ENCODE measurements at places on chromosomes 12 and 14. TPM values are rescaled to one million over a fixed set of nuclear protein-coding genes. Genes with fewer than 3 reads are reported as not detected.

Gene TRAFD1
- 43.1 TPM for total RNA-seq

- H3K27me3 ChIP-seq: peaks cover 27% of the 10 kb centered on the region
- H3K4me3 ChIP-seq: peak overlapping the region; percentile 72
Observed at GRCh38 chr12:20369305-20370013, 1.1 kb downstream of the PDE3A start.

DNA sequence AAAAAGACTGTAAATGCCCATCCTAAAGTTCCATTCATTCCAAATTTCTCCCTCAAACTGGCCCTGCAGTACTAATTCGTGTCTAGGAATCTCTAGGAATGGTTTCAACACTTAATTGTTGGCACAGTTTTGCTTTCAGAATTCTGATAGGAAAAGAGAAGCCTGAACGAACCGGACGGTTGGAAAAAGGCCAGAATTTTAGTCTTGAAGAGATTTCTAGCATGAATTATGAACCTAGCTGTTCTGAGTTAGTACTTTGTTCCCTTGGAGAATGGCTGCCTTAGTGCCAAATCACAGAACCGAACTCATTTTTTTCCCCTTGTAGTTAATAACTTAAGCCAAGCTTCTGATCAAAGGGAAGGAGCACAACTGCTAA is 262.6 kb downstream of the ADAMTS20 start:
- no peak overlapping the region for H3K4me3 ChIP-seq
- peaks cover 2% of the 10 kb centered on the region for H3K4me1 ChIP-seq
- no peaks in the 10 kb centered on the region for H3K27me3 ChIP-seq
- peak; percentile 94 for DNase-seq

DNA sequence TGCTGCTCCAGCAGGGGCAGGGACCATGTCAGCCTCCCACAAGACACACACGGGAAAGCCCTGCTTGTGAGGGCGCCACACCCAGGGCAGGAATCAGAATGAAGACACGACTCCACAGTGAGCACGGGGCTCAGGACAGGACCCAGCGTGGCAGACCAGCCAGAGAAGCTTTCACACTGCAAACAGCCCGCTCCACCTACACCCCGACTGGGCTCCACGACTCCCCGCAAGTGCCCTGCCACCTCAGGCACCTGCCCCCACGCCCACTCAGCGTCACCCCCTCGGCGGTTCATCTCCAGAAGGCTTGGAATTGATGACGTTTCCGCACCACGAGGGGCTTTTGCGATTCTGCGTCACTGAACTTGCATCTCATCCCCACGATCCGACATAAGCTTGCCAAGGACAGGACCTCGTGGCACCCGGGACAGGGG is 91.1 kb downstream of the FBXL14 start:
- H3K4me1 ChIP-seq: peaks cover 16% of the 10 kb centered on the region
- no peak overlapping the region for H3K27ac ChIP-seq
- no peaks in the 10 kb centered on the region for H3K27me3 ChIP-seq
- H3K36me3 ChIP-seq: no peaks in the 10 kb centered on the region
- DNase-seq: no peak

Gene DENND5B
- 15.7 TPM for total RNA-seq

- H3K36me3 ChIP-seq: no peaks in the 10 kb centered on the region
- peaks cover 11% of the 10 kb centered on the region for H3K27me3 ChIP-seq
- peaks cover 18% of the 10 kb centered on the region for H3K4me1 ChIP-seq
- no peak overlapping the region for H3K27ac ChIP-seq
- H3K4me3 ChIP-seq: no peak overlapping the region
- no peak for DNase-seq
Observed at GRCh38 chr12:263574-263973, 938 bp upstream of the SLC6A13 start.

Gene SYNE3
- total RNA-seq: 30.5 TPM

Gene SDR9C7
- total RNA-seq: not detected

Gene ZBTB39
- total RNA-seq: 9.1 TPM

DNA sequence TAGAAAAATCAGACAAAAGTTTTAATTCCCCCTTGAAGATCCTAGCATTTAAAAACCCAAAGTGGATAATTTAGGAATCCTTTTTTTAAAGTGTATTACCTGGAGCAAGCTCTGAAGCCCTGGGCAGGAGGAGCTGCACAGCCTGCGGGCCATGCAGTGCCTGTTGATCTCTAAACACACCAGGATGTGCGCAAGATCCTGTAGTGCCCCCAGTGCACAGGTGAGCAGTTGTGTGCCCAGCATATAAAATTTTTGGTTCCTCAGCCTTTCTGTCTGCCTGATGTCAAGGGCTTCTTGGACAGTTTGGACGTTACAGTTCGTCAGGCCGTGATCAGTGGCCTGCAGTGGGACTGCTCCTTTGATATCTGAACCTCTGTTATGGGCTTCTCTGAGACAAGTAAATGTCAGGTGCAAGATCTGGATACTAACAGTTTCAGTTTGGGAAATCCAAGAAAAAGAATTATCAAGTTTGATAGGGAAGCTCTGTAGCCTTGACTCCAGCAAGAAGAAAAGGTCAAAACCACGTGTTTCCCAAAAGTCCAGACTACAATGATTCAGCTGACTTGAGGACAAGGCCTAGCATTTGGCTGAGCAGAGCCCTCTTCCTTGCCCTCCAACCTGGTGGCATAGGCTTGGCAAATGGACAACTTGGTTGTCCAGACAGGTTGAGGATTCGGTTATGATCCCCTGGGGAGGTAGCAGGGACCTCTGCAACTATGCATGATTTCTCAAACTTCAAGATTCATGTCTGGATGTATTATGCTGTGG is 1.0 kb downstream of the ATXN7L3B start:
- peak overlapping the region; percentile 78 for H3K4me3 ChIP-seq
- peak; percentile 21 for DNase-seq
- peaks cover 16% of the 10 kb centered on the region for H3K36me3 ChIP-seq
- no peaks in the 10 kb centered on the region for H3K27me3 ChIP-seq

DNA sequence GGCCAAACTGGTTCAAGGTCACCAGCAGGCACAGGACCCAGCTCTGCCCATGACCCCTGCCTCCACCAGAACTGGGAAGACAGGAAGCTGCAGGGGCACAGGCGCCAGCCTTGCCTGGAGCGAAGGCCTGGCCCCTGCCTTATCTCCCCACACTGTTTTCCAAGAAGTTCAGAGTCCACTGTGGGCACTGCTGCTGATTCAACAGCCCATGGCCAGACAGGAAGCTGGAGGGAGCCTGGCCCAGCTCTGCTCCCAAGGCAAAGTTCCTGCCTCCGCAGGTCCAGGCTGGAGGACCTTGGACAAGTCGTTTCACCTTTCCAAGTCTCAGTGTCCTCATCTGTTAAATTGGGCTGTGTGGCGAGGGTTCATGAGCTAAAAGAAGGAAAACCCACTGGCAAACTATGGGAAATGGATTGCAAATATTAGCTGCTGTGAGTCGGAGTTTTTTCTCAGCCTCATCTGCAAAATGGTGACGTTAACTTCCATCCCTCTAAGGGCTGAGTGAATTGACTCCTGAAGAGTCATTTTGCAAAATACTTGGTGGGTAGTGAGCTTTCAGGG is 1.2 kb downstream of the PHETA1 start:
- no peaks in the 10 kb centered on the region for H3K27me3 ChIP-seq
- DNase-seq: no peak
- H3K36me3 ChIP-seq: peaks cover 14% of the 10 kb centered on the region

- H3K36me3 ChIP-seq: peaks cover 19% of the 10 kb centered on the region
- H3K27me3 ChIP-seq: no peaks in the 10 kb centered on the region
Observed at GRCh38 chr12:98735821-98736220, 90.7 kb downstream of the APAF1 start.

DNA sequence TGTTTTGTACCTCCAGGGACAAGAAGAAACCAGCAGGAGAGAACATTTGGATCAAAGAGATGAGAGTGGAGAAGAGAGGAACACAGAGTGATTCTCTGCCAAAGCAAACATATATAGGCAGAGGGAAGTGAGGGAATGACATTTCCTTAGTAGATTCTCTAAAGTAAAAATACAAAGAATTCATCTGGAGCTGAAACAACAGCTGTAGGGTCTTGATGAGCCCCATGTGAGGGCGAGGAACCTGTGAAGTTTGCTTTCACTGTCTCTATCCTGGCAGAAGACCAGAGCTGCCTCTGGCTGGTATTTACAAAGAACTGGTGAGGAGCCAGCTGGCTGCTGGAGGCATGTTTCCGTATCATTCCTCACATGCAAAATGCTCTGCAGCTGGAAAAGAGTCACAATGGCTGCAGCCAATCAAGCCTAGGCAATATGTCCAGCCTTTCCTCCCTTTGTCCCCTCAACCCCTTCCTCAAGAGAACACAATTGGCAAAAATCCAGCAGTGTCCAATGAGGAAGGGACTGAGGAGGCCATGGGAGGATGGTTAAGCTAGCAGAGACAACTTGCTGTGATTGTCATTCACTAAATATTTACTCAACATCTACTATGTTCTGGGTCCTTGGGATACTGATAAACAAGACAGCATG is 122.5 kb downstream of the PHLDA1 start:
- H3K27ac ChIP-seq: peak overlapping the region; percentile 14
- DNase-seq: peak; percentile 97
- no peaks in the 10 kb centered on the region for H3K36me3 ChIP-seq
- H3K4me1 ChIP-seq: peaks cover 17% of the 10 kb centered on the region

Gene RAD9B
- total RNA-seq: 0.77 TPM

GRCh38 chr12:16163146-16163545 is 114.3 kb downstream of the SLC15A5 start:
- H3K36me3 ChIP-seq: no peaks in the 10 kb centered on the region
- no peak overlapping the region for H3K4me3 ChIP-seq
- H3K4me1 ChIP-seq: no peaks in the 10 kb centered on the region
- no peak for DNase-seq
- H3K27ac ChIP-seq: no peak overlapping the region

Gene CCDC175
- 0.94 TPM for total RNA-seq

Gene KRT72
- total RNA-seq: not detected

Gene FOXN4
- 0.25 TPM for total RNA-seq

Gene AKAP5
- total RNA-seq: 1.8 TPM

Gene RPS6KL1
- 13.0 TPM for total RNA-seq

Gene MYF6
- total RNA-seq: not detected

- peak; percentile 41 for DNase-seq
- H3K27me3 ChIP-seq: no peaks in the 10 kb centered on the region
- H3K4me1 ChIP-seq: peaks cover 48% of the 10 kb centered on the region
- H3K4me3 ChIP-seq: peak overlapping the region; percentile 63
- peak overlapping the region; percentile 100 for H3K27ac ChIP-seq
Observed at GRCh38 chr14:77025744-77026165, 2.8 kb downstream of the IRF2BPL start.

DNA sequence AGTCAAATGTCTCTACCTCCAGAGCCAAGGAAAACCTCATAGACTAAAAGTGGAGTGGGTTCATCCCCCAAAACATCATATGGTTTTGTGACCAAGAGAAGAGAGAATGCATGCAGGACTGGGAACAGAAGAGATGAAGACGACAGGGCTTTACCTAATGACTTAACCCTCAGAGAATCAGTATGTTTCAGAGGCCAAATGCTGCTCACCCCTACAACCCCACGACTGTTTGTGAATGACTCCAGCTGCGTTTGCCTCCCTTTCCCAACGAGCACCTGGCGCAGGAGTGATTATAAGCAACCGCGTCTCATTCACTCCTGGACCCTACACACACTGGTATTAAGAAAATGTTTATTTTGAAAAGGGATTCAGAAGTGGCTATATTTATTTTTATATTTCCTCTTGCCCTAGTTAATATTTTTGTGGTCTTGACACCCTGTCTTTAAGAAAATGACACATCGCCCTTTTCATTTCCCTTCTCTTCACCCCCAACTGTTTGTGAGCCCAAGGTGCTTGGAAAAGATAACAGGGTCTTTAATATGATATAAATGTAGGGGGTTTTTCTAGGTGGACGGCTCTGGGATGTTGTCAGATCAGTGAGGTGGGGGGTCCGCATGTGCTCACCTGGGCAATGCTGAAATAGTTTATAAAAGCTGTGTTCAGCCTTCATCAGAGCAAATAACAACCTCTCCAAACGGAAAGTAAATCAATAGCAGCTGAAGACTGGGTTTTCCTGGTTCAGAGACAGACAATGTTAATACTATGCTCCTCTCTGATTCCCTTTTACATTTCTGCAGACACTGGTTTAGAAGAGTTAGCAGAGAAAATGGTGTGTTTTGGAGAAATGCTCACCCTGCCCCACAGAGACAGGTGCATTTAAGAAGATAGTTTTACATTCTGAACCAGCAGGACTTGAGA is 77.7 kb downstream of the SLC15A4 start:
- DNase-seq: no peak
- H3K27me3 ChIP-seq: peaks cover 3% of the 10 kb centered on the region
- H3K27ac ChIP-seq: no peak overlapping the region
- H3K4me3 ChIP-seq: no peak overlapping the region

GRCh38 chr12:37543966-37544668 is 772.5 kb upstream of the ALG10B start:
- H3K27me3 ChIP-seq: no peaks in the 10 kb centered on the region
- no peak overlapping the region for H3K27ac ChIP-seq
- H3K4me3 ChIP-seq: no peak overlapping the region
- no peaks in the 10 kb centered on the region for H3K36me3 ChIP-seq
- no peak for DNase-seq

- no peak for DNase-seq
- no peak overlapping the region for H3K27ac ChIP-seq
- peaks cover 17% of the 10 kb centered on the region for H3K27me3 ChIP-seq
- H3K4me3 ChIP-seq: no peak overlapping the region
Observed at GRCh38 chr12:130201037-130201436, 38.8 kb downstream of the FZD10 start.

Gene TSPAN9
- 72.3 TPM for total RNA-seq

Gene PTHLH
- total RNA-seq: 0.46 TPM

- H3K4me1 ChIP-seq: no peaks in the 10 kb centered on the region
- no peaks in the 10 kb centered on the region for H3K27me3 ChIP-seq
- DNase-seq: no peak
- no peak overlapping the region for H3K27ac ChIP-seq
- H3K4me3 ChIP-seq: no peak overlapping the region
- H3K36me3 ChIP-seq: no peaks in the 10 kb centered on the region
Observed at GRCh38 chr14:45947830-45948229, 694.8 kb upstream of the MIS18BP1 start.

DNA sequence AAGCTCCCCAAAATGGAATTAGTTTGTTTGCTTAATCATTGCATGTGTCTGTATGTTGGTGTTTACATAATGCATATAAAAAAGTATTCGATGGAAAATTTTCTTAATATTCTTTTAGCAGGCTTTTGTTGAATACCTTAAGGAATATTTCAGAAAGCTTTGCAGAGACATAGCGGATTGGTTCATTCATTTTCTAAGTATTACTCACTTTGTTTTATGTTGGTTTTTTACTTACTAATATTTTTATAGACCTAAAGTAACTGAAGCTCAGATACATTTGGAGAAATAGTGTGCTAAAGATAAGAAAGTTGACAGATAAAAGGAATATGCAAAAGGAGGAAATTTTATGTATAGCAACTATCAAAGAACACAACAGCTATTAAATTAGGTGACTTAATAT is 191.0 kb downstream of the ERC1 start:
- H3K27ac ChIP-seq: no peak overlapping the region
- H3K4me3 ChIP-seq: no peak overlapping the region
- no peaks in the 10 kb centered on the region for H3K27me3 ChIP-seq
- DNase-seq: no peak
- no peaks in the 10 kb centered on the region for H3K4me1 ChIP-seq

Gene SYCP3
- 0.46 TPM for total RNA-seq

DNA sequence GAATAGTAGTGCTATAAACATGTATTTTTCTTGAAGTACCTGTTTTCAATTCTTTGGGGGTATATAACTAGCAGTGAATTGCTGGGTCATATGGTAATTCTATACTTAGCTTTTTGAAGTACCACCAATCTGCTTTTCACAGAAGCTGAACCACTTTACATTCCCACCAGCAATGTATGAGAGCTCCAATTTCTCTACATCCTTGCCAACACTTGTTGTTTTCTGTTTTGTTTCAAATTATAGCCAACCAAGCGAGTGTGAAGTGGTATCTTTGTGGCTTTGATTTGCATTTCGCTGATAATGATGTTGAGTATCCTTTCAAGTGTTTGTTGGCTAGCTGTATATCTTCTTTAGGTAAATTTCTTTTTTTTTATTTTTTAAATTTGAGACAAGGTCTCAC is 95.7 kb downstream of the PAPLN start:
- no peaks in the 10 kb centered on the region for H3K4me1 ChIP-seq
- no peak overlapping the region for H3K27ac ChIP-seq
- H3K4me3 ChIP-seq: no peak overlapping the region
- peaks cover 2% of the 10 kb centered on the region for H3K36me3 ChIP-seq
